ENCODE measurements at places on chromosomes 7 and 10.

DNA sequence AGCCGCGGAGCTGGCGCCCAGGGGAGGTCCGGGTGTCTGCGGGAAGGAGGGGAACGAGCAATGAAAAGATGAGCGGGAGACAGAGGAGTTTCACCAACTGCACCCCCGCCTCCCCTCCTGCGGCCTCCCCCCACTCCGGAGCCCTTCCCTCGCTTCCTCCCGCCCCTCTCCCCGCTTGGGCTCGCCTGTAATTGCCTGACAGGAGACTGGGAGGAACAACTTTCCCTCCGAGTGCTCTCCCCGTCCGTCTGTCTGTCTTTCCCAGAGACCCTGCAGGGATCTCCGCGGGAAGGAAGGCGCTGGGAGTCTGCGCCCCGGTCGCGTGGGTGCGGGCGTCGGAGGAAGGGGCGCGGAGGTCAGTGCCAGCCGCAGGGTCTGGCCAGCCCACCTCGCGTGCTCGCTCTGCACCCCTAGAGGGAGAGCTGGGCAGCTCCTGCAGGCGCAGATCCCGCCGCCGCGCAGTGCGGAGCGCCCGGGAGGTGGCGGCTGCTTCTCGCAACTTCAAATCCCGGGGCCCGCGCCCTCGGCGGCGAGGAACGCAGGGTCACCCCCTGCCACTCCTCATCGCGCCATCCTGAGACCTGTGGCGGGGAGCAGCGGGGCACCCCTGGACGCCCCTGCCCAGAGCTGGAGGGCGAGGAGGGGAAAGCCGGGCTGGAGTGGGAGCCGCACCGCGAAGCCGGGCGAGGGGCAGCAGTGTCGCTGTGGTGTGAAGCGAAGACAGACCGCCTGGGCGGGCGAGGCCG is 511 bp upstream of the NRP1 start:
- DNase-seq: peak; percentile 85

GRCh38 chr10:78688901-78689583 is 379.7 kb upstream of the ZMIZ1 start:
- peak; percentile 51 for DNase-seq

- DNase-seq: no peak
Measured at GRCh38 chr10:73779018-73779417, 2.8 kb upstream of the CHCHD1 start.

- DNase-seq: no peak
Measured at GRCh38 chr10:26326851-26327250, 110.3 kb downstream of the GAD2 start.

- DNase-seq: no peak
Measured at GRCh38 chr10:71584461-71584860, 135.1 kb downstream of the C10orf105 start.

DNA sequence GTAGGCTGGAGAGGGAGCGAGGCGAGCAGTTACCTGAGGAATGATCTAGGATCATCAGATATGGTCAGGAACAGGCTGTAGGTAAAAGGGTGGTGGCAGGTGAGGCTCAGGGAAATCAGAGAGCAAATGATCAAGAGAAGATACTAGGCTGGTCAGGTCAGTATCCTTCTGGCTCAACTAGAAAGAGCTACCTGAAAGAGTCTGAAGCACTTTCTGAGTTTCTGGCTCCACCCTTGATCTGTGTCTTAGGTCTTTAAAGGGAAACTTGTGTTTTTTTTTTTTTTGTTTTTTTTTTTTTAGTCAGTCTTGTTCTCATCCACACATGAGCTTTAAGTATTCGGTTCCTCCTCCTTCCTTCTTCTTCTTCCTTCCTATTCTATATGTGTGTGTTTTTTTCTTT is 10.5 kb downstream of the ADAM22 start:
- no peak for DNase-seq

DNA sequence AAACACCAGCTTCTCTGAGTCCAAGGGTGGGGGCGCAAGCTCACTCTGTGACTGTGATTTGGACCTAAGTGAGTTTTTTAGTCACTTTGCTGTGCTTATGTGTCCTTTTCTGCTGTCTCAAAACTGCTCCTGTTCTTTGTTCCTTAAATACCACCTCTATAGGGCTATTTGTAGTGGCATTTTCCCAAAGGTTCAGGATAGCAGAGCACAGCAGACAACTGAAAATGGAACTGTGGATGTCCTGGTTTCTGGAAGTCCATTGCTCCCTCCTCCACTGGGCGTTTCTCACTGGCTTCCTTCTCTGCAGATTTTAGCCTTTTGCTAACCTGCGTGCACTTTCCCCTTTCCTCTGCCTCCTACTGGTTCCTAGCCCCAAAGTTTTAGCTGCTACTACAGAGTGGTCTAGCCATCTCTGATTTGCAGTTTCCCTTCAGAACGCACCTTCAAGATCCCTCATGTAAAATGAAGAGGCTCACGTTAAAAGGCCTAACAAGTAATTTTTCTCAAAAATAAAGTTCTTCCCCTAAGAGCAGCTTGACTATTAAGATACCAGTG is 25.6 kb downstream of the BLVRA start:
- DNase-seq: no peak

DNA sequence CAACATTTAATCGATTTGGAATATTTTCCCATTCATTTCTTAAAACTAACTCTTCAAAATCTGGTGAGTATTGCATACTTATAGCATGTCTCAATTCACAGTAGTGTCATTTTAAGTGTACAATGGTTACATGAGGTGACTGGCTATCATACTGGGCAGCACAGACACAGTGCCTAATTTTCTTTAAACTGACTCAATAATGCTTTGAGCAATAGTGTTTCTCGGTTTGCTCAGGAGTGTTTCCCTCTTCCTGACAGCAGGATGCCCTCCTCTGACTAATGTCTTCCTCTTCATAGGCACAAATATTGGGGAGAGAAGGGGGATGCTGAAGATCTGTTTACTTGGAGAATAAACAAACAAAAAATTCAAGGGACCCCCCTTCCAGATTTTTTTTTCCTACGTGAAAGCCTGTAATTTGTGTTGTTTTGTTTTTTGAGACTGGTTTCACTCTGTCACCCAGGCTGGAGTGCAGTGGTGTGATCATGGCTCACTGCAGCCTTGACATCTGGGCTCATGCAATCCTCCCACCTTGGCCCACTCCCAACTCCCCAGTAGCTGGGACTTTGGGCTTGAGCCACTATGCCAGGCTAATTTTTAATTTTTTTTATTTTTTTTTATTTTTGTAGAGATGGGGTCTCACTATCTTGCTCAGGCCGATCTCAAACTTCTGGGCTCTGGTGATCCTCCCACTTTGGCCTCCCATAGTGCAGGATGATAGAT is 2.2 kb downstream of the MRC1 start:
- DNase-seq: no peak

DNA sequence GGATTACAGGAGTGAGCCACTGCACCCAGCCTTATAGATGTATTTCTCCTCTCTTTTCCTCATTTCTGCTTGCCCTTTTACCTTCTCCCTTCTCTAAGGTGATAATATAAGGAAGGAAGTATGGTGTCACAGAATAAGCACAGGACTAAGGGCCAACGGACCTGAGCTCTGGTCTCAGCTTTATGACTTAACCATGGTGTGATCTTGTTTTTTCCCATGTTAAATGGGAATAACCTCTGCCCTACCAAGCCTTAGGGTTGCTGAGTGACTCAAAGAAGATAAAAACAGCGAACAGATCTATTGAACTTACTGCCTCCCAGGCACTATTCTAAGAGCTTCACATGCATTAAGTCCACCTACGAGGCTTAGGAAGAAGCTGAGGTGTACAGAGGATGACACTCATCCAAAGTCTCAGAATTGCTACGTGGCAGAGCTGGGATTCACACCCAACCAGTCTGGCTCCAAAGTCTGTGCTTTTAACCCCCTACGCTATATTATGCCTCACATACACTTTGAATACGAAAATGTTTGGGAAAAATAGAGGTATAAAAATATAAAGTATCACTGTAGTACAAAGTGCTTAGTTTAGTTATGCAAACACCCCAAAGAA is 5.6 kb downstream of the UROS start:
- no peak for DNase-seq

DNA sequence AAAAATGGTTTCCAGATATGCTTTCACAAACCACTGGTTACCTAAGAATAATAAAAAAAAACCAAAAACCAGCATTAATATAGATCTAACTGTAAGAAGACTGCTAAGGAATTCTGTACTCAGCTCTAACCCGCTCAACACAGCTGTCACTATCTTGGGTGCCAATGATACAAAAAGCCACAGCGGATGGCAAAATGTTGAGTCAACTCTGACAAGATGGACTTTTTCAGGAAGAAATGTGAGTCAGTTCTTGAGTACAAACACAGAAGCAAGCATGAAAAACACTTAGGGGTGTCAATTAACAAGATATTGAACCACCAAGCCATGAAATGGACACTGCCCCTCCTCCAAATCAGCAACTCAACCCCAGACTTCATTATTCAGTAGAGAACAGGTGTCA is 55.0 kb downstream of the CTTNBP2 start:
- no peak for DNase-seq

GRCh38 chr7:104795616-104796398 is 218.2 kb upstream of the KMT2E start:
- no peak for DNase-seq

DNA sequence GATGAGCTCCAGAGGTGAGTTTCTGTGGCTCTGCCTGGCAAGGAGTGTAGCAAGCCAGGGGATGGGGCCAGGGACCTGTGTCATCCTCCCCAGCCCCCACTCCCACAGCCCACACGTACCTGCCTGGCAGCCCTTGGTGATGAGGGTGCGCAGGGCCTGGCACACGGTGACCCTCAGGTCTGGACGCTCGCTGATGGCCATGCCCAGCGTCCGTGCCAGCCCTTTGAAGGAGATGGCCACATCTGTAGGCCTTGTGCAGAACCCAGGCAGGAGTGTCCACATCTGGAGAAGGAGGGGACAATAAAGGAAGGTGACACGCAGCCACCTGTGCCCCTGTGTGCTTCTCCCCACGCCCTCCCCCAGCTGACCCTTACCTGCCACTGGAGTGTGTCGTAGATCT is 27.7 kb downstream of the RRP12 start:
- no peak for DNase-seq

GRCh38 chr10:11429439-11430052 is 181.9 kb downstream of the USP6NL start:
- DNase-seq: no peak

Data from ecto neural progenitor cell (in vitro differentiated cells).